Stimulated activated CD4-positive, alpha-beta T cell treated with anti-CD3 and anti-CD28 coated beads, TNF-alpha, amount 100 ng/mL, for 24 hours (primary cell): ENCODE measurements at places on chromosomes 1 and 21.
A peak's percentile ranks its signal among the peaks of the same experiment; 100 is the strongest.

GRCh38 chr1:156248323-156248683 is 447 bp upstream of the PAQR6 start:
- DNase-seq = no peak

GRCh38 chr21:25420831-25421230 is 186.4 kb downstream of the MRPL39 start:
- no peak for DNase-seq

DNA sequence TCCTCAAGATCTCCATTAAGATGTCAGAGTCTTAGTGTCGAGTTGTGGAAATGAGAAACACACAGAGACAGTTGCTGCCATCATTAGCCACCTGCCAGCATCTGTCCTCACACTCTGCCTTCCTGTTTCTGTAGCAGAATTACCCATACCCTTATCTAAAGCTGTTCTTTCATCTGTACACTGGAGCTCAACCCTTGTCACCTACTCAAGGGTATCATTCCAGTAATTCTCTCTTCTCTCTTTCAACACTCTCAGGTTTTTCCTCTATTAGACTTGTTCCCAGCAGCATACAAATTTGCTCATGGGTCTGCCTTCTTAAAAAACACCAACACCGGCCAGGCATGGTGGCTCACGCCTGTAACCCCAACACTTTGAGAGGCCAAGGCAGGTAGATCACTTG is 27.4 kb upstream of the RNF2 start:
- no peak for DNase-seq

- DNase-seq = no peak
Measured at GRCh38 chr1:34779526-34779925, 1.5 kb upstream of the GJB3 start.

DNA sequence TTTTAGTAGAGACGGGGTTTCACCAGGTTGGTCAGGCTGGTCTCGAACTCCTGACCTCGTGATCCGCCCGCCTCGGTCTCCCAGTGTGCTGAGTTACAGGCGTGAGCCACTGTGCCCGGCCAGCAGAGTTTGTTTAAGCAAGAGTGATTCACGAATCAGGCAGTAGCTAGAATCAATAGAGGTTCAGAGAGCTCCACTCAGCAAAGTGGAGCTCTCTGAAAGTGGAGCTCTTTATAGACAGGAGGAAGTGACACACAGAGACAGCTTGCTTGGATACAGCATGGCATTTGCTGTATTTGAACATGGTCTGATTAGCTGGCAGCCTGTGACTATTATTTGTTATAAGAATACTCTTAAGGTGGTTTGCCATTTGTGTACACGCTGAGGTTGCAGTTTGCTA is 27.1 kb upstream of the CD34 start:
- no peak for DNase-seq

DNA sequence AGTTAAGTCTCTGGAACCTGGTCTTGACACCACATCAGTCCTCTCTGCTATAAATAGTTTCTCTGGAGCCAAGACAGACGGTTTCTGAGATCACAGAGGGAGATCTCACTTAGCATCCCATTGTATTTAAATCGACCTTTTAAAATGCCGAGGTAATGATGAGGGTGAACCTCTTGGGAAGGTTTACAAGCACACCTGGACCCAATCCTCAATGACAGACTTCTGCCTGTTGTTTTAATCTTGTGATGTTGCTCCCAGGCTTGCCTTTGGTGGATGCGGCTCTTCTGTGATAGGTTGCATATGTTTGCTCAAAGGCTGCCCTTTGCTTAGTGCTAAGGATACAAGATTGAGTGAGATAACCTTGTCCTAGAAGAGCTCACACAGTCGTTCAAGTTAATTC is 104.6 kb upstream of the L1TD1 start:
- DNase-seq = no peak

- DNase-seq = no peak
Measured at GRCh38 chr1:232561381-232561780, 68.6 kb downstream of the SIPA1L2 start.

DNA sequence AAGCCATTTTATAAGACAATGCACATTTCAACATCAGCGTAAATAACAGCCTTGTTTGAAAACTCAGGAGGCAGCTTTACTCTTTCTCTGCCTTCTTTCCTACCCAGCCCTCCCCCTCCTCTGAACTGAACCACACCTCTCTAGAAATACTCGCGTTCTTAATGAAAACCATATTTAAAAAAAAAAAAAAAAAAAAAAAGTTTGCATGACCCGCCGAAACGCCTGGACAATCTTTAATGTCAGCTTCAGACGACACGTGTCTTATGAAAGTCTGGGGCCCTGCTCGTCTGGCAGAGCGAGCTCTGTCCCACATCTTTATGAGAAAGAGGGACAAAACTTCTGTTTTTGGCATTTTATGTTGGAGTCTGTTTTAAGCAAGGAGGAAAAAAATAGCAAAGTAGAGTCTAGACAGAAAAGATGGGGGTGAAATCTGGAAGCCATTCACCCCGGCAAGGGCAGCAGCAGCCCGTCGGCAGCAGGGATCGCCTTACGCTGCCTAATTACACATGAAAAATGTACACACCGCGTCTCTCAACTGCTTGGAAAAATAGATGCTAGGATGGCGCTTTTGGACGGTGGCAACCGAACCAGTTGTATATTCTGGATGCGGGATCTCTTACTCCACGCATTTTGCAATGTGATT is 130.4 kb upstream of the ETS2 start:
- DNase-seq = no peak

- DNase-seq = no peak
Measured at GRCh38 chr1:34412598-34413370, 236.1 kb downstream of the C1orf94 start.

- DNase-seq = no peak
Measured at GRCh38 chr1:77824694-77825093, 45.2 kb downstream of the MIGA1 start.

DNA sequence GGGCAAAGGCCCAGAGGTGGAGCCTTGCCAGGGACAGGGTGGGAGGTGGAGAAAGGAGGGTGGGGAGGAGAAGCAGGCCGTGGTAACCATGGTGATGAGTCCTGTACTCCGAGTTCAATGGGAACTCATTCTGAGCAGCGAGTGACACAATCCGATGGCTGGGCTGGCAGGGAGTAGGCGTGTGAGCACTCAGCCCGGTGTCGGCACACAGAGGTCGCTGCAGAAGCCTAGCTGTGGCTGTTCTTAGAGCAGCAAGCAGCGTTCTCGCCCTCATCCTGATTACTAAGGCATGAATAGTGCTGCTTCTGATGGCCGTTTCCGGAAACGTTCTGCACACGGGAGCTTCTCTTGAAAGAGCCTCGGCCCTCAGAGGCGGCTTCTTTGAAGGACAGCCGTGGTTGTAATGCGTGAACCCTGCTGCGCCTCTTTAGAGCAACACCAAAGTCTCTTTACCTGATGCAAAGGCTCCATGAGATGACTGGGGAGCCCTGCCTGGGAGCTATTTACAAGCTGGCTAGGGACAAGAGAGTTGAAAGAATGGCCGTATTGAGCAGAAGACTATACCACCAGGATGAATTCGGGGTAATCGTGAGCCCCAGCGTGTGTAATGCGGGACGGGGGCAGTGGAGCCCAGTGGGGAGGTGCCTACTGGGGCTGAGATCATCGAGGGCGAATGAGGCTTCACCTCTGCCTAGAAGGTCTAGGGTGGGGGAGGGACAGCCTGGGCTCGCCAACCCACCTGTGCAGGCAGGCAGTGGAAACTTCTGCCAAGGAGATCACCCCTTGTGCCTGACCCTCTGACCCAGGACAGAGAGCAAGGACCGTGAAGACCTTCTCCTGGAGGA is 72.8 kb upstream of the PAX7 start:
- peak; percentile 31 for DNase-seq

DNA sequence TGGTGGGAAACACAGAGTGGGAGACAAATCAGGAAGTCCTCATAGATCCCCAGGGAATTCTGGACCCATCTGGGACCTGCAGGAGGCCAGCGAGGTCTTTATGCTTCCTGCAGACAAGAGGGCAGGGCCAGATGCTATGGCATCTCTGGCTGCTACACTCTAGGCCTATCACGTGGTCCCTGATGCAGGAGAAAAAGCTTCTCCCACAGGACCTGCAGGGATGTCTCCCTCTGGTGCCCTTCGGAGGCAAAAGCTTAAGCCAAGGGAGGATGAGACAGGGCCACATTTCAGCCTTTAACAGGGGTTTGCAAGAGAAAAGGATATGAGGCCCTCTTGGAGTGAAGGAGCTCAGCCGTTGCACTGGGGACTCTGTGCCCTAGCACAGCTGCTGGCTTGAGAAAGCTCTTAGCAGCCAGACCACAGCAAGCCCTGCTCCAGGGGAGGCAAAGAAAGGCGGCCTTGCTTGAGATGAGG is 243.0 kb downstream of the C1orf94 start:
- DNase-seq = no peak
